ENCODE measurements at places on chromosomes 3 and 15. TPM values are rescaled to one million over a fixed set of nuclear protein-coding genes. Genes with fewer than 3 reads are reported as not detected.

The GPR171 gene
- total RNA-seq = 20.6 TPM

- no peak for DNase-seq
These were observed 77.4 kb upstream of the SLCO3A1 start for GRCh38 chr15:91776104-91776503.

DNA sequence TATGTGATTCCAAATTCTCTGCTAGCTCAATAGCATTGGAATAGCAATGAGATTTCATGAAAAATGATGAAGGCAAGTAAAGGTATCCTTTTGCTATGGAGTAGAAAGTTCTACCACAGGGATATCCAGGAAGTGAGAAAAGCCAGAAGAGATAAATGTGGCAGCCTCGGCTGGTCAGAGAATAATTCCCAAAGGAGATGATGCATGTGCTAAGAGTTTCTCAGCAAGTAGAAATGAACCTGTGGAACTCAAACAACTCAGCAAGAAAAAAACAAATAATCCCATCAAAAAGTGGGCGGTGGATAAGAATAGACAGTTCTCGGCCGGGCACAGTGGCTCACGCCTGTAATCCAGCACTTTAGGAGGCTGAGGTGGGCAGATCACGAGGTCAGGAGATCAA is 38.2 kb downstream of the ALS2CL start:
- no peak for DNase-seq

DNA sequence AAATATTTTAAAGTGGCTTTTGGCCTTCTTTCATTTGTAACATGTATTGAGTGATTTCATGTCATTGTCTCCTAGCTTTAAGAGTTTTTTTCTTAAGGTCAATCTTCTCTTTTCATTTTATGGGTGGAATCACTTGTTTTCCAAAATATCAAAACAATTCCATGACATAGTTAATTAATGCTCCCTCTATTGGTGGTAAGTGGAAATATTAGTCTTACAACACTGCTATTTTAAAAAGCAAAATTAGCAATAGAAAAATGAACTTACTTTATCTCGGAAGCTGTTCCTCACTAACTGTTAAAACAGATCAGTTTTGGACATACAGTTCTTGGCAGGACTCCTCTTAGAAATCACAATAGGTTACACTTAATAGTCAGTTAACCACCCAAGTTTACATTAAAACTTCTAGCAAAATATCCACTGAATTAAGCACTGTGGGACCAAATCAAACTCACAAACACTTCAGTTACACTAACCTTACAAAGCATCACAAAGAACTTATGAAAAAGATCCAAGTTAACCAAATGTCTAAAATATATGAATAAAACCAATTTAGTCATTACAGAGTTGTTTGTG is 42.4 kb downstream of the TIGIT start:
- no peak for DNase-seq

GRCh38 chr3:179194931-179195330 is 46.8 kb downstream of the PIK3CA start:
- DNase-seq = no peak

GRCh38 chr3:58565621-58566397 is 11.4 kb downstream of the FAM107A start:
- peak; percentile 40 for DNase-seq
